ENCODE measurements at places on chromosomes 16 and 17.

DNA sequence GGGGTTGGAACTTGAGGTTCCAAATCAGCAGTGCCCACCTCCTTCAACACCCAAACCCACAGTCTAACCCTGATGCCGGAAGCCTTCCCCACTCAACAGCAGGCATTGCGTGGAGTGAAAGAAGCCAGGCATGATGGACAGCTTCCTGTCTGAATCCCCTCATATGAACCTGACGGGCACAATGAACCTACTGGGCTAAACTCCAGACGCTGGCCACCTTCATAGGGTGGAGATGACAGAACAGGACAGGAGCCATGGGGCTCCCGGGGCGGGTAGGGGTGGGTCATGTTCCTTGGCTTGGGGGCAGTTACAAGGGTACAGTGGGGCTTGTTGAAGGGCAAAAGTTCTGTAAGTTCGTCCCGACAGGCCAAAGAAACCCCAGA, 460 bp upstream of the HSBP1 start:
- no peak for DNase-seq

DNA sequence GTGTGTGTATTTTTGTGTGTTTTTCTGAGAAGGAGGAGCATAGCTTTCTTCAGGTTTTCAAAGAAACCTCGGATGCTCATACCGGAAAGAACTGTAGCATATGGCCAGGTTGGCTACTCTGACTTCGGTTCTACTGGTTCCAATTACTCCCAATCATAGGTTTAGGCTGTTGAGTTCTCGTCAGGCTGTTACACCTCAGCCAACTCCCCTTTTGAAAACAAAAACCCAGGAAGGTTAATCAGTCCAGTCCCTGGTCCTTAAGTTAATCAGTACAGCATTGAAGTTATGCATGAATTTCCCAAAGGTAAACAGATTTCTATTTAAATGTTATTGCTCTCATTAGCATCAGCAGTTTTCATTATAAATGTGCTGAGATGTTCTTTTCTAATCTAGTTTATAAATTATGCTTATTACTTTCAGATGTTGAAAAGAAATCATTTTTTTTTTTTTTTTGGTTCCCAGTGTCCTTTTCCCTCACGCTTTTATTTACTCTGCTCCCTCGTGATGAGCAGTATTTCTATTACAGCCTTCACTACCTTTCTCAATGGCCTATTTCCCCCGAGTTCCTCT, 111.0 kb downstream of the NPIPB5 start:
- DNase-seq = no peak

DNA sequence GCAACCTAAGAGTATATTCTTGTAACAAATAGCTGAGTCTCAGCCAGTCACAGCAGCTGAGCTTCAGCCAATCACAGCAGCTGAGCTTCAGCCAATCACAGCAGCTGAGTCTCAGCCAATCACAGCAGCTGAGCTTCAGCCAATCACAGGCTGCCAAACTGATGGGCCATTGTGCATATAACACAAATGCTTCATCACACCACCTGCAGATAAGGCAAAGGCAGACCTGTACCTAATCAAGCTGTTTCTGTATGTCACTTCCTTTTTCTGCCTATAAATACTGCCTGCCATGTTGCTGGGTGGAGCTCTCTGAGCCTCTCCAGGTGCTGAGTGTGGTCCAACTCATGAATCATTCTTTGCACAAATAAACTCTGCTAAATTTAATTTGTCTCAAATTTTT, 19.9 kb downstream of the MYH13 start:
- no peak for DNase-seq

DNA sequence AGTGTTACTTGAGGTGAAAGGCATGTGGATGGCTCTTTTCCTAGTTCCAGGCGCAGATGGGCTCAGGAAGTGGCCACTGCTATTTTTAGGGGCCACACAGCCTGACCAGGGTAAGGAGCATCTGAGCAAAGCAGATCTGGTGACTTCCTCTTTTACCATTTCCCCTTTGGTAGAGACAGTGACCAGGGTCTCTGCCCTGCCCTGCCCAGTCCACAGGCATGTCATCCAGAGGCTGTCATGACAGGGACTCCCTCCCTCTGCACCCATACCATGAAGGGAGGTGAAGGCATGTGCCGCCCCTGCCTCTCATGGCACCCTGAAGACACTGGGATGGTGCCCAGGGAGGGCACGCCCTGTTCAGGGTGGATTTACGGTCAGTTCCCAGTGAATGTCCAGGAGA, 2.2 kb downstream of the PLA2G15 start:
- DNase-seq = no peak

GRCh38 chr16:89549007-89549700, 11.3 kb upstream of the RPL13 start:
- no peak for DNase-seq

GRCh38 chr17:48704361-48705248, 17.7 kb downstream of the PRAC1 start:
- DNase-seq = no peak

GRCh38 chr17:1039123-1039507, 42.2 kb downstream of the TIMM22 start:
- no peak for DNase-seq

DNA sequence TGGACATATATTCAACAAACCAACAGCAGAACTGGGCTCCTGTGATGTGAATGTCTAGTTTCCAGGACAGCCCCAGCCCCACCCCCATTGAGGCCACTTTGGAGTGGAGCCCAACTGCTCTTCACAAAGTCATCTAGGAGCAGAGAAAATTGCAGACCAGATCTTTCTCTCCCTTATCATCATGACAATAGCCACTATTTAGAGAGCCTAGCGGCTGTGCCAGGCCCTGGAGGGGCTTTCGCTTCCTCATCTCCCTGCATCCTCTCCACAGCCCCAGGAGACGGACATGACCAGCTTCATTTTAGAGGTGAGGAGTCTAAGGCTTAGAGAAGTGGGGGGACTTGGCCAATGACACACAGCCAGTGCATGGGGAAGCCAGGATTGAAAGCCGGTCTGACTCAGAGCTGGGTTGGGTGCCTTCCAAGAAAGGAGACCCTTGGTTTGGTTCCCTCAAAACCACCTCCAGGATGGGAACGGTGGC, 1.4 kb downstream of the PRSS8 start:
- no peak for DNase-seq

DNA sequence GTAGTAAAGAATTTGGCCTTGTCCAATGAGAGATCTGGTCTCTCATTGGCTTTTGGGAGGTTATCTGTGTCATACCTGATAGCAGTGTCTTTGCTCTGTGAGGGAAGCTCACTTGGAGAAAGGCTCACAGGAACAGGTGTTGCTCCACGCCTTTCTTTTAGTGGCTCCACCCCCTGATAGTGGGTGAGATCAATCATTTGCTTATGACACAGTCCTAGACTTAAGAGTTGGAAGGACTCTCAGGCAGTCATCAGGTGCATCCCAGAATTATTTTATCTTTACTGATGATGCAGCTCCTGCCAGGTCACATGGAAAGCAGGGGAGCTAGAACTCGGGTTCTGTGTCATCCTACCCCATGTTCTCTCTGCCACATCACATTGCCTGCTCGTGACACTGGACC, 59.3 kb downstream of the CENPV start:
- no peak for DNase-seq

GRCh38 chr16:66388350-66389139, 22.1 kb downstream of the CDH5 start:
- DNase-seq = no peak

DNA sequence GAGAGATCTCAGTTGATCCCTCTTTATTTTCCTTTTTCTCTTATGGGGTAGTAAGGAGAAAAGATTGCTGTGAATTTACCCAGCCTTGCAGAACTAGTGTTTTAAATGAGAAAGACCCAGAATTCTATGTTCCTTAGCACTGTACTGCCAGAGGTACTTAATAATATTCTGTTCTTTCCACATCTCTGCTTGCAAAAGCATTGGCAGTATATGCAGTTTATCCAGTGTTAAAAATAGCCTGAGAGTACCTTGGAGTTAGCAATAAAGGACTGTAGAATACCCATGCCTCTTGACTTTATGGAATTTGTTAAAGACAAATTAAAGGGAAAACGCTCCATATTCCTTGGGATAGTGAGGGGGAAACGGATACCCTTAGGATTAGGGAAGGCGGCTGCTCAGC, 11.9 kb downstream of the SLC7A6 start:
- no peak for DNase-seq

DNA sequence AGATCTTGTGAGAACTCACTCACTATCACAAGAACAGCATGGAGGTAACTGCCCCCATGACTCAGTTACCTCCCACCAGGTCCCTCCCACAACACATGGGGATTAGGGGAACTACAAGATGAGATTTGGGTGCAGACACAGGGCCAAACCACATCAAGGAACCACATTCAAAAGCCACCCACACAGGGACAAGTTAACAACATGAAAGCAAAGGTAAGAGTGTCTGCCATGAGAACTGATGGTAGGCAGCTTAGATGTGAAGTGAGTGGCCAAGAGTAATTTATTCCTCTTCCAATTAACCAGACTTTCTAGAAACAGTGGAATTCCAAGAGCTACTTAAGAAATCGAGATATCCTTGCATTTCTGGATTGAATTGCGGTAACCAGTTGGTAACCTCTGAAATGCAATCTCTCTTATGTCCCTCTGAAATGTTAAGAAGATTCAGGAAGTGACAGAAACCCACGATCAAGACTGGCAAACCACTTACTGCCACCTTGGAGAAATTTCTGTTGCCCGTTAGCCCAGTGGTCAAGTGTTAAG, 167.4 kb upstream of the CACNG5 start:
- no peak for DNase-seq

- DNase-seq = no peak
Measured at GRCh38 chr17:75549246-75550138, 24.0 kb downstream of the LLGL2 start.

DNA sequence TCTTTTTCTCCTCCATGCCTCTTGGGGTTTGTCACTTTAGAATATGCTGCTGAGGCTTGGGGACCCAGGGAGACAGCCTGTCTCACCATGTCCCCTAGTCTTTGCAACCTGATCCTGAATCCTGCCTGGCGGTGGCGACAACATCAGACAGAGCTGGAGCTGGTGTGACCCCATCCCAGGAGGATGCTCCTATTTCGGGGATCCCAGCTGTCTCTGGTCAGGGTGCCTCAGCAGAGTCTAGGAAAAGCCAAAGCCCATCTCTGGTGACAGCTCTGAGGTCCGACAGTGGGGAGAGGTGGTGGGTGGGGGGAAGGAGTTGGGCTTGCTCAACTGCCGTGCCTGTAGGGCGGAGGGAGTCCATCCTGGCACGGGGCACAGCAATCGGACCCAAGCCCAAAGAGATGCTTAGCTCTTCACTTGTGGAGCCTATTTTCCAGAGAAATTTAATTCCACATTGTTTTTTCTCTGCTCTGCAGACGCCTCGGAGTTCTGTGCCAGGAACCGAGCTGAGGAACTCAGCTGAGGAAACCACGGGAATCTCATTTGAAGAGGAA, 10.3 kb upstream of the TNS4 start:
- no peak for DNase-seq

DNA sequence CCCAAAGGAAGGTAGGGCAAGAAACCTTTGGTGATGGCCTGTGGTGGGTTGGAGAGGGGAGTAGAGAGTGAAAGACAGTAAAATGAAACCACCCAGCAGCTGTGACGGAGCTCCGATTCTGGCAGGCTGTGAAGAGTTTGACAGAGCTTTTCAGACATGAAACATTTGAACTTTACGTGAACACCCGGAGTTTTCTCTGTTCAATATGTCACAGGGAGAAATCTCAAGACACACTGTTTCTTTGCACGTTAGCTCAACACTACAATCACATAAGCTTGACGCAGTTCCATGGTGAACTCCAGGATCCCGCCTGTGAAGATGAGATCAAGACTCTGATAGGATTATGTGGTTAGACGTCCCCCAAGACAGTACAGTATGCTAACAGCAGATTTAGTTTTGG, 79.6 kb upstream of the CDH11 start:
- DNase-seq = no peak
